ENCODE measurements at places on chromosomes 13 and 19. TPM values are rescaled to one million over a fixed set of nuclear protein-coding genes. Genes with fewer than 3 reads are reported as not detected.

ATP1A3 gene
- 33.1 TPM for total RNA-seq

B3GNT3 gene
- 1.9 TPM for total RNA-seq

SH2D3A gene
- 25.6 TPM for total RNA-seq

PDE4C gene
- 3.6 TPM for total RNA-seq

JAK3 gene
- 4.2 TPM for total RNA-seq

QPCTL gene
- 23.0 TPM for total RNA-seq

FGF22 gene
- 2.8 TPM for total RNA-seq

PCDH20 gene
- 2.8 TPM for total RNA-seq

EXOC3L2 gene
- total RNA-seq: 0.35 TPM

GRIK5 gene
- total RNA-seq: 42.5 TPM

MCEMP1 gene
- total RNA-seq: not detected

KANK3 gene
- total RNA-seq: 8.7 TPM

ZNF575 gene
- total RNA-seq: not detected

ODAD3 gene
- 0.54 TPM for total RNA-seq

BRME1 gene
- 3.7 TPM for total RNA-seq

BBC3 gene
- 31.9 TPM for total RNA-seq

PIBF1 gene
- total RNA-seq: 15.6 TPM

IZUMO4 gene
- total RNA-seq: 2.2 TPM

ELANE gene
- not detected for total RNA-seq

ERICH4 gene
- total RNA-seq: not detected

KIR3DL2 gene
- not detected for total RNA-seq

F10 gene
- 0.76 TPM for total RNA-seq

SPTBN4 gene
- 2.3 TPM for total RNA-seq

RASIP1 gene
- 14.8 TPM for total RNA-seq

SLC17A7 gene
- 1.6 TPM for total RNA-seq

WDR88 gene
- total RNA-seq: not detected

PPP1R13L gene
- total RNA-seq: 11.3 TPM
